ENCODE measurements at places on chromosomes 5 and 9.
A peak's percentile ranks its signal among the peaks of the same experiment; 100 is the strongest.

DNA sequence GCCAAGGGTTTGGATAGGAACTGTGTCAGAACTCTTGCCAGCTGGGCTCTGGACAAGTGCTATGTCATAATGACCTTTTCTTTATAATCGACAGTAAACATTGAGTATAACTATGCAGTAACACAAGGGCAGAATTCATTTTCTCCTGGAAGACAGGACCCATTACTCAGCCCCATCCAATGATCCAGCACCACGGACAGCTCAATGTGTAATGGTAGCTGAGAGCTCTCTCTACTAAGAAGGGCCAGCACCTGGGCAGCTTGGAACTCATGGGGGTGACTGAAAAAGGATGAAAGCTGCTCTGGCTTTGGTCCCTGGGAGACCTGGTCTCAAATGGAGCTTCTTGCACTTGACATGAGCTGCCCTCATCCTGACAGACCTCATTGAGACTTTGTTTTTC is 347.8 kb downstream of the TRIM32 start:
- DNase-seq, result no peak

- DNase-seq, result no peak
These were observed 478.7 kb downstream of the PRR16 start for GRCh38 chr5:120942596-120943350.

DNA sequence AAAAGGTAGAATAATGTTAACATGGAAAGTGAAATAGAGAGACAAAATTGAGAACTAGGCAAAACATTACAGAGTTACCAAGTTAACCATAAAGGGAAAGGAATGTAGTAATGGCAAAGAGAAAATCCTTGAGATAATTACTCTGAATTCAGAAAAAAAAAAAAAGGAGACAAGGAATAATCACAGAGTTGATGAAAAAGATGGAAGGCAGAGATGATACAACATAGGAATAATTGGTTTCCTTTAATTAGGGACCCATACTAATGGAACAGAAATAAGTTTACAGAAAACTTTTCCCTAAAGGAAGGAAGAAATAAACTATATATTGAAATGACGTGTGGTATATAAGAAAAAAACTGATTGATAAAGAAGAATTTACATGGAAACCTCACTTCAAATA is 254.1 kb upstream of the FBXL7 start:
- no peak for DNase-seq

- no peak for DNase-seq
These were observed 85.7 kb upstream of the NTRK2 start for GRCh38 chr9:84583866-84584265.

DNA sequence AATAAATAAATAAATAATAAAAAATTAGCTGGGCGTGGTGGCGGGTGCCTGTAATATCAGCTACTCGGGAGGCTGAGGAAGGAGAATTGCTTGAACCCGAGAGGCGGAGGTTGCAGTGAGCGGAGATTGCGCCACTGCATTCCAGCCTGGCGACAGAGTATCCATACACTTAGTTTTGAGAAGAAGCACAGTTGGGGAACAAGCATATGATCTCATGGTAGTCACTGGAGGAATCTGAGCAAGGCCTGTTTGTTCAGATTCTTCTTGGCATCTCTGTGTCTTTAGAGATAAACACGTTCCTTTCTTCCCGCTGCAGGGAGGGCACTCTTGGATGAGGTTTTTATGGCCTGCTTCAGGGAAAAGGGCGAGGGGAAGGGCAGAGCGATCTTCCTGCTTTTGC is 15.6 kb upstream of the DENND1A start:
- DNase-seq, result no peak

GRCh38 chr5:321230-321725 is at the start of gene AHRR:
Gene AHRR, plus strand, starts transcription at chr5:321714. Its CDS starts 22,189 bp downstream, at chr5:343903.
- peak; percentile 88 for DNase-seq

DNA sequence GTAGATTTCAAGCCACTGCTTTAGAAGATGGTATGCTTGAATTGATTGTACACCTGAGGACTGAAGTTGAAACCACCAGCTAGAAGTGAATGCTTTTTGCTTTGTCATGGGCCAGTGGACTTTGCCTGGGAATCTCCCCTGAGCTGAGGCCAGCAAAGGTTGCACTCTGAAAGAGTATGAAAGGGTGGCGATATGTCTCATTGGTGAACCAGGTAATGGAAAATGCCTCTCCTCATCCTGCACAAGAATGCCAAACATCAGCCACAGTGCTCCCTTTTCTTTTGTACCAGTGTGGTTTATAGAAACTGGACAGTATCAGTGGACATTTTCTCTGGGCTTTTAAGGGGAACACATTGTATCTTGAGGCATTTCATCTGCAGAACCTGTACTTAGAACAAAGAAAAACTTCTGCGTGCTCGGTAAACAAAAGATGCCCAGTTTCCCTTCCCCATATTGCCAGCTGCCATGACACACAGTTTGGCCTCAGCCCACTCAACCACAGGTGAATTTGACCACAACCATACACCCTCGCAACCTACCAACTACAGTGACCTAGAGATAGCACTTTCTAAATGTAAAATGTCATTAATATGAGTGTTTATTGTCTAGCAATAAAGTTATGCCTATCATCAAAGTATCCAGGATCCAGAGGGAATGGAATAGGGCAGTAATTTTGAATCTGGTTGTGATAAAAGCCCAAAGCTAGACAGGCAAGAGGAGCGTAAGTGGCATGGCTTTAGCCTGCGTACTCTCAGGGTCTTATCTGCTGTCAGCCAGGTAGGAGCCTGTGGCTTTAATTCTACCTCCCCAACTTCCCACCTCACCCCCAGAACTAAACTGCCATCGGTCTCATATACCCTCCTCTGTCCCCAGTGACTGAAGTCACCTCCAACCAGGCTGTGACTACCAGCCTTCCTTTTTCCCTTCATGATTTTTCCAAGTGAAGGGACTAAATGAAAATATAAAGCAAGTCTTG is 79.5 kb upstream of the LHFPL2 start:
- DNase-seq, result peak; percentile 70

GRCh38 chr5:102411-103043 is 10.6 kb downstream of the PLEKHG4B start:
- DNase-seq, result no peak

DNA sequence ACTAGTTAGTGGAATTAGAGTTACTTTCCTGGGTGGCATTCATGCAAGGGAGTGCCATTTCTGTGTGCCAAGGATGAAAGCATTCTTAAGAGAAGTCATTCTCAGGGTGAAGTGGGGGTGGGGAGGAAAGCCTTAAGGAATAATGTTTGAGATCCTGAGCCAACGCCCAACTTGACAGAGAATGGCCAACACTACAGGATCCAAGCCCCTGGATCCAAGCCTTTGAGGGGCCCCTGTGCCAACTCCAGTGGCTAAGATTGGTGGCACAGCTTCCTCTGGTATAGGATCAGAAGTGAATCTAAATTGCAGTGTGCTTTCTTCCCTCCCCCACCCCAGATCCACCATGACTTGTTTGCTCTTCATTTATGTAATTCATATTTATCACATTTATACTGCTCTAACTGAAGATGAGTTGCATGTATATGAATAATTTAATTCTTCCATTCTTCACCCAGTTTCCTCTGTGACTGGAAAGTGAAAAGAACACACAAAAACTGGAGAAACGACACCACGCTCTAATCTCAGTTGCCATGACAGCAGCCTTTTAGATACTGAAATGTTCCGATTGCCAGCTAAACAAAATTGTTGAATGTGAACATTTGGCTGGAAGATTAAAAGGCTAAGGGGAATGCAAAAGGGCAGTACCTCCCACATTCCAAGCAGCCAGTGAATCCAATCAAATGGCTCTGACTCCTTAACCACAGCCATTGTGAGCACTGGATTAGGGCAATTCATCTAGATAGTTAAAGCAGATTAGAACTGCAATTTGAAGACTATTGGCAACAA is 4.5 kb downstream of the ZNF608 start:
- no peak for DNase-seq

- no peak for DNase-seq
These were observed at the start of gene C5orf58 for GRCh38 chr5:170232786-170233185. Gene C5orf58, plus strand, starts transcription at chr5:170232985. Its CDS starts 1,992 bp downstream, at chr5:170234977.

- no peak for DNase-seq
These were observed 19.8 kb upstream of the HEXB start for GRCh38 chr5:74665273-74665672.

DNA sequence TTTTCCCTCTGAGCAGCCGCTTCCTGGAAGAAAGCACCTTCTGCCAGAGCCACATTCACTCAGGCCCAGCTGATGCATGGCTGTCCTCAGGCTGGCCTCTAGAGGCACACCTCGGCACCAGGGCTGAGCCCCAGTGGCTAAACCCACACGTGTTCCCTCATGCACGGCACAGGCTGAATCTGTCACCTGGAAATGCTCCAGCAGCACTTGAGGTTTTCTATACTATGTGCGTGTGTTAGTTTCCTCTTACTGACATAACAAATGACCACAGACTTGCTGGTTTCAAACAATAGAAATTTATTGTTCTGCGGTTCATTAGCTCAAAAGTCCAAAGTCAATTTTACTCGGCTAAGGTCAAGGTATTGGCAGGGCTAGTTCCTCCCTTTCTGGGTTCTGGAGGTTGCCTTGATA is 141.4 kb downstream of the LRRC70 start:
- DNase-seq, result peak; percentile 37

DNA sequence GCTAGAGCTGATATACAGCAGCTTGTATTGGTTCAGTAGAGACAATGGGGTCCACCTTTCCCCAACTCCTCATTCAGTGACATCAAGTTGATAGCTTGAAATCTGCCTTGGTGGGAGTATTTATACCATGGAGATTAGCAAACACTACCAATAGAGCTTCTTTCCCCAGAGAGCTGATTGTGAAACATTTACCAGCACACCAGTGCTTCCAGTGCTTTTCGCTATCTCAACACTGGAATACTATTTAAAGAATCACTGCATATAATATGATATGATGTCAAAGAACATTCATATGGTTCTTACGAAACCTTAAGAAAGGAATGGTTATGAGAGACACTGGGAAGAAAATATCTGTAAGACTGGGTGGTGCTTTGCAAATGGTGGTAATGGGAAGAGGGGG is 21.8 kb upstream of the RNF145 start:
- DNase-seq, result no peak

DNA sequence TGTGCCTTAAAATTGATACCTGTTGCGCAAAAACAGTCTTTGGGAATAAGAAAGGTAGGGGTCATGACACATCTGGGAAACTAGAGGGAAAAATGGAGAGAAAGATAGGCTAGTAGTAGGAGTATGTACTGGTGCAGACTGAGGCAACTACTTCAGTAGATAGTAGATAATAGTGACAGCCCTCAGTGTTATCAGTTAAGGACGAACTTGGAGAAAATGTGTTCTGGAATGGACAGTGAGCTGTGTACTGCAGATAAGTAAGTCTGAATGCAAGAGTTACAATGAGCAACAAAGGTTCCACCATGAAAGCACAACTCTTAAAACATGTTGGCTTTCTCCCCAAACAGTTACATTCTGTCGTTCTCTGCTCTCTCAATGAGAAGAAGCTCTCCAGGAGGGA is 6.5 kb upstream of the INSL6 start:
- DNase-seq, result no peak

DNA sequence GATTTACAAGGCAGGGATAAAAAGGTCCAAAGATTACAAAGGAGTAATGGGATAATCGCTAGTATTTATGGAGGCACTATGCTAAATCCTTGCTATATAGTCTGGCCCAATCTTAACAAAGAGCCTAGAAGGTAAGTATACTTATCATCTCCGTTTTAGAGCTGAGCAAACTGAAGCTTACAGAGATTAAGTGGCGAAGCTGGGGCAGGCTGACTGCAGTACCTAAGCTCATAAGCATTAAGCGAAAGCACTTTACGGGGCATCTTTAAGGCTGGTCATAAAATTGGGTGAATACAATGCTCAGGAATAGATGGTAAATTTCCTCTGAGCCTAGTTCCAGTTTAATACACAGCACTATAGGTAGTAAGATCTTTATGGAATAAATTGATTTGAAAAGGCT is 30.0 kb upstream of the ZNF366 start:
- no peak for DNase-seq

DNA sequence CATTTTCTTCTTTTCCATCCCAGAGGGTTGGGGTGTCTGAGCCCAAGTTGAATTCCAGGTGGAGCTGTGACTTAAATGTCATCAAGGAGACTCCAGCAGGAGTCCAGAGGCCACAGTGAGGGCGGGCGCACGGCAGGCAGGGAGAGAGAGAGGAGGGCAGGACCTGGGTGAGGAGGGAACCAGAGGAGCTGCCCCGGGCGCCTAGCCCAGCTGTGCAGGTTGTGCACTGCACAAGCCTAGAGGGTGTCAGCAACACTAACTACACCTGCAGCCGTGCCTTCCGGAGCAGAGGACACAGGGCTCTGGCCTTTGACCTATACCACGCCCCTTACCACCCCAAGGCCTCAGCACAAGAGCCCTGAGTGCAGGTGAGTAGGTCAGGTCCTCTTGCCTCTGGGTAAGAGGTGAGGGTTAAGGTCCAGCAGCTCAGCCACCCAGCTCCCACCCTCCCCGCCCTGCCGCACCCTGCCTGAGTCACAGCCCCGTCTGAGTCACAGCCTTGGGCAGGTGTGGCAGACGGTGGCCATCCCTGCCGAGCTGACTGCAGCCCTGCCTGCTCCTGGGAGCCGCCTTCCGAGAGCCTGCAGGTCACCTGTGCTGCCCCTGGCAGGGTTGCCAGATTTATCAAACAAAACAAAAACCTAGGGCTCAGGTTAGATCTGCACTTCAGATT is 6.4 kb upstream of the AGPAT2 start:
- DNase-seq, result no peak

GRCh38 chr5:10311595-10312425 is 4.1 kb upstream of the CMBL start:
- DNase-seq, result no peak

- no peak for DNase-seq
These were observed 40.6 kb downstream of the IRX2 start for GRCh38 chr5:2710910-2711309.

DNA sequence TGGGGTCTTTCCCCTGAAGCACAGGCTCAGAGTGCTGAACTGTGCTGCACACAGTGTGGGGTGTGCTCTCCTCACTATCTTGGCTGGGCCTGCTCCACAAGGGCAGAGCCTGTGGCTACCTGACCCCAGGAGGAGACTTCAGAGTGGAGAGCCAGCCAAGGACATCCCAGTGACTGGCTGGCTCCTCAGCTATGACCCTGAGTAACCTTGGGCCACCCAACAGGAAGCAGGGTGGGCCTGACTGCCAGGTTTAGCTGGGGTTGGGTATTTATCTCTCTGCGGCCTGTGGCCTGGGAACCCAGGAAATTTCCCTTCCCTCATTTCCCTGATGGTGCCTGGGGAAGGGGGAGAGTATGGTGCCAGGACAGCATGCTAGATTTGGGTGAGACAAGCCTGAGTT is 2.1 kb upstream of the EEIG1 start:
- no peak for DNase-seq

DNA sequence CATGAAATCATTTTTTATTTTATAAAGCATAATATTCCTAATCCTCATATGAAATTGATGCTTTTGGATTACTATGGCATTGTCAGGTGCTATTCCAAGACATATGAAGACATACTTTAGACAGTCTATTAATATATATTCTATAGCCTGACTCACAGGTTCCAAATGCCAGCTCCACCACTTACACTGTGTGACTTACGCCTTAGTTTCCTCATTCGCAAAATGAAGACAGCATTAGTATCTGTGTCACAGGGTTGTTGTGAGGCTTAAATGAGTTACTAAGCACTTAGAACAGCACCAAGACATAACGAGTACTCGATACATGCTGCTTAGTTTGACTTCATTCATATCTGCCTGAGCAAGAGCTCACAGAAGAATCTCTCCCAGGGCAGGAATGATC is 132.2 kb upstream of the PTGER4 start:
- no peak for DNase-seq

- no peak for DNase-seq
These were observed 267.2 kb downstream of the MAN2A1 start for GRCh38 chr5:109956884-109957283.
